ENCODE measurements at places on chromosomes 7 and 10. TPM values are rescaled to one million over a fixed set of nuclear protein-coding genes. Genes with fewer than 3 reads are reported as not detected.

The AFAP1L2 gene
- polyA plus RNA-seq: 5.6 TPM

The LLCFC1 gene
- 0.22 TPM for polyA plus RNA-seq

The SPDYE8 gene
- polyA plus RNA-seq: not detected

The AZGP1 gene
- polyA plus RNA-seq: 82.8 TPM

The STMP1 gene
- polyA plus RNA-seq: 23.0 TPM

The CPEB3 gene
- 1.3 TPM for polyA plus RNA-seq

The RGR gene
- polyA plus RNA-seq: 0.05 TPM

The DUSP5 gene
- polyA plus RNA-seq: 16.4 TPM

The DRGX gene
- not detected for polyA plus RNA-seq

The FAM25C gene
- polyA plus RNA-seq: not detected

The PVRIG gene
- 1.6 TPM for polyA plus RNA-seq

The LIPF gene
- polyA plus RNA-seq: 0.22 TPM

The CYP26C1 gene
- polyA plus RNA-seq: 0.06 TPM

The ZNF804B gene
- not detected for polyA plus RNA-seq

The SLC18A3 gene
- polyA plus RNA-seq: not detected

The MYPN gene
- 0.02 TPM for polyA plus RNA-seq

The CYP3A7 gene
- polyA plus RNA-seq: 0.24 TPM

The OR13A1 gene
- 0.28 TPM for polyA plus RNA-seq

The RALA gene
- 29.9 TPM for polyA plus RNA-seq

The SLC18A2 gene
- polyA plus RNA-seq: 0.59 TPM

The TMEM176B gene
- 14.6 TPM for polyA plus RNA-seq

The GPC2 gene
- polyA plus RNA-seq: 0.61 TPM

The ZP3 gene
- polyA plus RNA-seq: 1.6 TPM

The CYP2C19 gene
- polyA plus RNA-seq: not detected

The IDI2 gene
- polyA plus RNA-seq: 0.05 TPM
